Stimulated activated CD4-positive, alpha-beta T cell treated with anti-CD3 and anti-CD28 coated beads, TNF-alpha, amount 100 ng/mL, for 48 hours (primary cell): ENCODE measurements at places on chromosomes 3 and 15.

GRCh38 chr15:35529784-35530183 is 16.2 kb downstream of the DPH6 start:
- DNase-seq, result no peak

DNA sequence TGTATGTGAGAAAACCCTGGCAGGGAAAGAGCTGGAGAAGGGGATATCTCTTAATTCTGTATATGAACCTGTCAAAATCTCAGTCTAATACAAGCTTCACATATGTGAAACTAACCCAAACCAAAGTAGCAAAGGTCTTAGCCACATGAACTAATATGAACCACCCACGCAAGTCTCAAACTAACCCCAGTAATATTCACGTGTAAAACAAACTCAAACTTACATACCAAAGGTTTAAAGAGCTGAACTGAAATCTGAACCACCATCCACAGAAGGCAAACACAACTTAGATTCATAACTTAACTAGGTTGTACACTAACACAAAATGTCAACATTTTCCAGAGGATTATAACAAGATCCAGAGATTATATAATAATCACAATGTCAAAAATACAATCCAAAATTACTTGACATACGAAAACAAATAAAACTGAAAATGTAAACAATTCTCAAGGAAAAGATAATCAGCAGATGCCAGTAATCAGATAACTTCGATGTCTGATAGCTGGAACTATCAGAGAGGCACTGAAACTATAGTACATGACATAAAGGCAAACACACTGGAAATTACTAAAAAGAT is 64.1 kb downstream of the VPS13C start:
- DNase-seq, result no peak

- no peak for DNase-seq
These were observed 14.5 kb downstream of the RTP3 start for GRCh38 chr3:46512191-46512749.

DNA sequence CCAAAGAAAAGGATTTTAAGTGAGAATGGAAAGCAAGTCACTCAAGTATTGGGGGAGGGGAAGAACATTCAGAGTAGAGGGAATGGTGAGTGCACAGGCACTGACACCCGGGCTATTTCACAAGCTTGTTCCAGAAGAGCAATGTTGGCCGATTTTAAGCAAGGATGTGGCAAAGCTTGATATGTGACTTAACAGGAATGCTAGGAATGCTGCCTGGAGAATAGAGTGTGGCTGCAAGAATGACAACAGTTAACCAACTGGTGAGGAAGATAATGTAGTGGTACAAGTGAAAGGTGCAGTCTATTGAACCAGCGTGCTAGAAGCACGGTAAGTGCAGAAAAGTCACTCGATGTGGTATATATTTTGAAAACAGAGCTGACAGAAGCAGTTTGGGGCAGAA is 6.2 kb upstream of the CCDC80 start:
- no peak for DNase-seq
